ENCODE measurements at places on chromosomes 1 and 21.

DNA sequence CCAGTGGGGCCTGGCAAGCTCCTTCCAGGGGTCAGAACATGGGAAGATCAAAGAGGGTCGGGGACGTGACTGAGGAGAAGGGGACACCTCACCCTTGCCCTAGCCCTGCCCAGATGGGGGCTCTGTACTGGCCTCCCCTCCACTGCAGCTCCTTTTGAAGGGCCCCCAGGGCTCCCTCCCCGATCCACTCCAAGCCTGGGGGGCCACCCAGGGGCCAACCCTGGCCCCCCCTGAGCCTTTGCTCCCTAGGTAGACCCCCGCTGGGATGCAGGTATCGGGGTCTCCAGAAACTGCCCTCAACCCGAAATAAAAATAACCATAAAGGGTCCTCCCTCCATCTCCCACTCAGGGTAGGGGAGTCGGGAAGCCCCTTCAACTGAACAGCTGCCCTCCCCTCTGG is 37.4 kb upstream of the FAM131C start:
- DNase-seq = no peak

DNA sequence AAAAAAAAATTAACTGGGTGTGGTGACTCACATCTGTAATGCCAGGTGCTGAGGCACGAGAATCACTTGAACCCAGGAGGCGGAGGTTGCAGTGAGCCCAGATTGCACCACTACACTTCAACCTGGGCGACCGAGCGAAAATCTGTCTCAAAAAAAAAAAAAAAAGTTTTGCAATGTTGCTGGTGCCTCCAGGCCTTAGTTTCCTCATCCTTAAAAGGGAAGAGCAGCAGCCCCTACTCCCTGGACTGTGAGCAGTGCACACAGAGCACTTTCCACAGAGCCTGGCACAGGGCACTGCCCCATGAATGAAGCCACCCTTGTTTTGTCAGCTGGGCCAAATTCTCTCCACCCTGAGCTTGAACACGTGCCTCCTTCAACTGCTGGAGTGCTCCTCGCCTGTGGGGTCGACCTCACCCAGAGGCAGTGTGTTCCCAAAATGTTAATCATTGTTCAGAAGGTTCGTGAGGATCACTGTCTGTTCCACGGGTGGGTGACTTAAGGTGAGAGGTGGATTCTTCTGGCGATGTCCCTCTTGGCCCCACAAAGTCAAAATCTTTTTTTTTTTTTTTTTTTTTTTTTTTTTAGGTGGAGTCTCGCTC is 152.1 kb upstream of the TMEM51 start:
- no peak for DNase-seq

DNA sequence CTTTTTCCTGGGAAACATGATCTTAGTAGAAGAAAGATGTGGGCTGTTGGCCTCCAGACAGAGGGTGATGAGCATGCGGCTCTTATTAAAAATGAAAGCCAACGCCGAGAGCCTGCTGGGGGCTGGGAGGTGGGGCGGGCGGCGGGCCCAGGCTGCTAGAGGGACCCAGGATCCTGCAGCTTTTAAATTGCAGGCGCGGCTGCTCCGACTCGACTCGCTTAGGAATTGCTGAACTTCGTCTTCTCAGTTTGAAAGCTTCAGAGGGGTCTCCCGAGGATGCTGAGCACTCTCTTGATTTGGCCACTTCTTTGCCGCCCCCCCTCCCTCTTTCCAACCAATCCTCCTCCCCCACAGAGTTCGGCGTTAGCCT is 1.2 kb downstream of the AGPAT3 start:
- DNase-seq = peak; percentile 79

DNA sequence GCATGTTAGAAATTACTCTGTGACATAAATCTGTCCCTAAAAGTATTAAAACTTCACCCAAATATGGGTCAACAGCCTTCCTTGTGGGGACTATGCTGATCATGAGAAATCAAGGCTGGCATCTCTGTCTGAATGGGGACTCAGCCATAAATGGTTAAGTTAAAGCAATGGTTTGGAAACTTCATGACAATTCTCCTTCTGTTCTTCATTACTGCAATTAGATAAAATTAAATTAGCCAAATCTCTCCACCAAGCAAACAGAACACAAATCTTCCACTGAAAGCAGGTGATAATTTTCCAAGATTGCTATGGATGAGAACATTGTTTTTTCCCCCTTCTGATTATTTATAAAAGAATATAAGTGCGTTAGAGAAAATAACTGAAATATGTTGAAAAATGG is 346.1 kb downstream of the KCNH1 start:
- no peak for DNase-seq
